ENCODE measurements at places on chromosomes 2 and 18.

DNA sequence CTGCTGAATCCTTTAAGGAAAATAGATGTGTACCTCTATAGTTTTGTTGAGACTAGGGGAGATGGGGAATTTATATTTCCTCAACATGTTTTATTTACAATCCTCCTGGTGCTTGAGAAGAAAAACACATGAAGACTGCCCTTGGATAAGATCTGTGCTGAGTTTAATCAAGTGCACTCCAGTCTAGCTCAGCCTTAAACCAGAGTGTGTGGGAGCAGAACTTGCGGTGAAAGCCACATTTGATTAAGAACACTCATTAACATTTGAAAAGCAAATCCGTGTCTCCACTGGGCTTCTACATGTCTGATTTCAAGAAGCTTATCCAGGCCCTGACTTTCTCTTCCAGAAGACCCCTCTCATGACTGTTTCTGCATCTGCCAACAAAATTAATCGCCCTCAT, 84.8 kb upstream of the ITGA6 start:
- DNase-seq = no peak

DNA sequence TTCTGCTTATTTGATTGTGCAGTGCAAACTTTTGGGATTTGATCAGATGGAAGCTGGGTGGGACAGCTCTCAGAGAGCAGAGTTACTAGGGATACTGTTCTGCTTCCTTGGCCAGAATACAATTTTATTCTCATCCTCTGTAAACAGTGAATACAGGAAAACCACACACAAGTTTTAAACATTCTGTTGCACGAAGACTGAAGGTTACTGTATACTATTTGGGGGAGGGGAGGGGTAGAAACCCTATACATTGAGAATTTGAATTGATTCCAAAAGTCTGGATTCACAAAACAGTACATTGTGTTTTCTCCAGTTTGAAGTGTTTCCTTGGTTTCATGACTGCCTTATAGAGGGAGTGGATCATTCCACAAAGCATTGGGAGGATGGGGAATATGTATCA, 149.9 kb downstream of the SETBP1 start:
- DNase-seq = no peak

DNA sequence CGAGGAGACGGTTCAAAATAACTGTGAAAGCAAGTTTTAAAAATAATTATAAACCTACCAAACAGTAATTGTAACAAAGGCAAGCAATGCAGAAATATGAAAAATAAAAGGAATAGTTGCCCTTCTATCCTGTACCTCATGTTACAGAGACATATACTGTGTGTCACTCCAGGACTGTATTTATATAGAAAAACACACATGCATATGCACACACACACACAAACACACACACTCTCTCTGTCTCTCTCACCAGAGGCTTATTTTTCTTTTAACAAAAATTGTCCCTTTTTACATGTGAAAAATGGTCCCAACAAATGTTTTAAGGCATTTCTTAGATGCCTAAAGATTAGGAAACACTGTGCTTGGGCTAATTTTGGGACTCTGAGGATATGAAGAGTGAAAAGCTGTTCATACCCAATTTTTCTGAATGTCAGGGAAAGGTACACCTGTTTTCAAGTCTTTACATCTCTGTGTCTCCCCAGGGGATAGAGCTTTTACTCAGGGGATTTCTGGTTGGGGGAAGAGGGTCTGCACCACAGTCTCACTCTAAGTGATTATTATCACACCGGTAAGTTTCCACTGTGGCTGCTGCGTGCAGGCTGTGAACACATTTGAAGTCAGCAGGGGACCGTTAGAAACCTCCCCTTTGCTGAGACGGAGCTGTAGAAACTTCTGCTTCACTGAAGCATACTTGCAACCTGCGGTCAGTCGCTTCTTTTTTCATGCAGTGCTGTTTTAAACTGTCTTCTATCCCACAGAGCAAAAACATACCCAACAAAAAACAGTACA, 51.4 kb upstream of the SPAG16 start:
- DNase-seq = peak; percentile 45

DNA sequence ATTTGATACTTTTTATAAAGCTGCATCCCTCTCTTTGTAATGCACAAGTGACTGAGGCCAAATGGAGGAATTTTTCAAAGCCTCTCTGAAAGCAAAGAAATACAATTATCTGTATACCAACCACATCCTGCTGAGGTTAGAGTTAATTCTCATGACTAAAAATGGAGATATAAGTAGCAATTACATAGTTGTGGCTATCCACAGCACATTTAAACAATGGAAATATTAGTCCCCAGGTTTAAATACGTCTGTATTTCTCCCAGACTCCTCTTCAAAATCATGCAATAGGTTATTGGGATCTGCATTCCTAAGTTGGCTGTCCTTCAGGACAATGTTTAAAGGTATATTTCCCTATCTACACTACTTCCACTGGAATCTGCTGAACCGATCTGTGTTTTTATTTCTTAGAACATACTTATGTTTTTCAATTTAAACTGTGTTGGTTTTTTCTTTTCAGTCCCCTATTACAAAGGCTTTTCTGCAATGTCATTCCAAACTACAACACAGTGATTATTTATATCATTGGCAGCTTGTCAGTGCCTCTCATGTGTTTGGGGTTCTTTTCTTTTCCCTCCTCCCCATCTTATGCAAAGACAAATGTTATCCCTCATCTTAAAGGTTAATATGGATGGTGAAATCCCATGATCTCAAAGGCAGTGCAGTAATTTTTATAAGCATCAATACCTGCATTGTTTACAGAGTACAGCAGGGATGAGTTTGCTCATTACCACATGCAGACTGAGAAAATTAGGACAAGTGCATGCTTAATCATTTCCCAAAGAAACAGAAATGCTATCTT, 134.8 kb upstream of the FSHR start:
- no peak for DNase-seq

- DNase-seq = no peak
These were observed 141.2 kb downstream of the CABLES1 start for GRCh38 chr18:23276451-23276850.

- no peak for DNase-seq
These were observed 42.9 kb downstream of the ANTXR1 start for GRCh38 chr2:69055688-69056470.

GRCh38 chr2:237501892-237502513, 15.0 kb downstream of the MLPH start:
- DNase-seq = no peak

DNA sequence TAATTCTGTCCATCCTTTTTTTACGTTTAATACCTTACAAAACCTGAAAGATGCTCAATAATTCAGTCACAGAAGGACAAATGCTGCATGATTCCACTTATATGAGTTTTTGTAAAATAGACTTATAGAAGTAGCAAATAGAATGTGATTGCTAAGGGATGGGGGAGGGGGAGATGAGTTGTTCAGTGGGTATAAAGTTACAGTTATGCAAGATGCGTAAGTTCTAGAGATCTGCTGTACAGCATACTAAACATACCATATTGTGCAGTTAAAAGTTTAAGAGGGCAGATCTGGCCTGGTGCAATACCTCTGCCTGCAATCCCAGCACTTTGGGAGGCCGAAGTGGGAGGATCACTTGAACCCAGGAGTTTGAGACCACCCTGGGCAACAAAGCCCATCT, 78.8 kb downstream of the TET3 start:
- DNase-seq = no peak
